ENCODE measurements at places on chromosomes 2 and 18.

DNA sequence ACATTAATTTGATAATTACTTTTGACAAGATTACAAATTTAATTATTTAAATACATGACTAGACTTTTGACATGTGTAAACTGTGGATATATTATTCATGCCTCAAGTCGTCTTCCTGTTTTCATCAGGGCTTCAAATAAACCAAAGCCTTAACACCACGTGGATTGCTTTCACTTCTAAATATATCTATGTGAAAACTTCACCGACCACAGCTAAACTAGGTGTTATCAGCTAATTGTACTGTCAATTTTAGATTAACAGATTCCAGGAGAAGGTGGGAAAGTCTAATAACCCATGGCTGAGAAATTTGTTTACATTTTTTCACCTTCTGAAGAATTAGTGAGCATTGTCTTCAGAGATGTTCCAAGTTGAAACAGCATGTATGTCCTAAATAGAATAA, 494.7 kb upstream of the FAM98A start:
- DNase-seq: no peak

DNA sequence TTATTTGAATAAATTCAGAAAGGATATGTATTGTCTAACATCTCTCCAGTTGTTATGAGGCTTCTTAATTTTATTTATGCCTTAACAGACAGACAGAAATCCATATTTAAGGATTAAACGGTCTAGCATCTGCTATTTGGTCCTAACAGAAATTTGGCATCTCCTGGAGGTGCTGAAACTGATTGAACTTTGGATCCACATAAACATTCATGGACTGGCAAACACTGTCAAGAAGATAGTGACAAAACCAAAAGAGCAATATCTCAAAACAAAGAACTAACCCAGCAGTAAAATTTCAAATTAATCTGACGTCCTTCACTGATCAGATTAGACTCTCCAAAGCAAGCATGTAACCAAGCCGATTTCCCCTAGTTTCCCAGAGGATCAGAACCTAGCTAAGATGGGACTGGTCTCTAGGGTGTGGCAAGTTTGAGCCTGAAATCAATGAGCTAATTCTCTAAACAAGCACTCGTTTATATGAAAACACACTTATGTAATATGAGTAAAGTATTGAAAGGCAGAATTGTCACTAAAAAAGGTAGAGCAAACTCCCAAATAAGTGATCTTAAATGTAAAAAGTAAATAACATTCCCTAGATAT, 139.5 kb downstream of the NOL4 start:
- DNase-seq: peak; percentile 46

DNA sequence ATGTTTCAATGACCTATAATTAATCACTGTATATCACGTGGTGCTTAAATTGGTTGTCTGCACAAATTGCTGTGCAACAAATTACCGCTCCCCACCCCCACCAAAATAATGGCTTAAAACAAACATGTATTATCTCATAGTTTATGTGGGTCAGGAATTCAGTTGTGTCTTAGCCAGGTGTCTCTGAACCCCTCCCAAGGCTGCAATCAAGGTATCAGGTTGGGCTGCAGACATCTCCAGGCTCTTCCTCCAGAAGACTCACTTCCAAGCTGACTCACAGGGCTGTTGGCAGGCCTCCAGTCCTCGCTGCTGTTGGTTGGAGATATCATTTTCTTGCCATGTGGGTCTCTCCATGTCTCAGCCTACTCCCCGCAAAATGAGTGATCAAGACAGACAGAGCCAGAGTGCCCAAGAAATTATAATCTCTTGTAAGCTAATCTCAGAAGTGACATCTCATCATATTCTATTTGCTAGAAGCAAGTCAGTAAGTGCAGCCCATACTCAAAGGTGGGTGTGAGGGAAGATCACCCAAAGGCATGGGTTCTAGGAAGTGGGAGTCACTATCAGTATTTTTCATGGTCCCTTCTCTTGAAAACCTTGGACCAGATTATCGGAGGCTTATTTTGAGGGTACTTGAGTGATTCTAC, 38.4 kb downstream of the SPC25 start:
- no peak for DNase-seq

DNA sequence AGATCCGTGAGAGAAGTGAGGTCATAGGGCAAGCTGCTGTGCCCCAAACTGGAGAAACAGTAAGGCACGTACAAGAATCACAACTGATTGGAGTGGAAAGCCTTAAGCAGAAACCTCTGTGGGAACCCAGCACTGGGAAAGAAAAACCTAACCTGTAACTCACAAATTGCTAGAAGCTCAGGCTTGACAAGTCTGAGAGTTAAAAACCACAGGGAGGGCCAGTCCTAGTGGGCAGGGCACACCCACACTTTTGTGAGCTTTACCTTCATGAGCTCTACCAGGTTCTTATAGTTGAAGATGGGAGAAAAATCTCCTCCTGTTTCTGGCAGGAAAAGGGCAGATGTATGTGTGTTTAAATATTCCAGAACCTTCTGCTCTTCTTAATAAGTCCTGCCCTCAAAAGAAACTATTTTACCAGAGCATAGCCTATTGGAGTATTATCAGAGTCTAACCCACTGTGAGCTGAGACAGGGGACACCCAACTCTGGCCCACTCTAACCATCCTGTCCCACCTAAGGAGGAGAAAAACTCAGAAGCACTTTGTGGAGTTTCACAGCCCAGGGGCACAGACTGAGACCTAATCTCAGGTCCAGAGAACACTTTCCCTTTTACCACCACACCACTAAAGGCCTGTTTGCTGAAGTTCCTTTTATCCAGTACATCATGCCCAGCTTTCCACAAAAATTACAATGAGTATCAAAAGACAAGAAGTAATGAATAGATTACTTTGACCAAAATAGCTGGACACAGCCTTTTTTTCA, 1265.7 kb upstream of the CHAC2 start:
- no peak for DNase-seq

GRCh38 chr18:58549814-58550339, 79.0 kb downstream of the ALPK2 start:
- DNase-seq: no peak

GRCh38 chr2:232147440-232148077, 186.0 kb downstream of the DIS3L2 start:
- DNase-seq: no peak

DNA sequence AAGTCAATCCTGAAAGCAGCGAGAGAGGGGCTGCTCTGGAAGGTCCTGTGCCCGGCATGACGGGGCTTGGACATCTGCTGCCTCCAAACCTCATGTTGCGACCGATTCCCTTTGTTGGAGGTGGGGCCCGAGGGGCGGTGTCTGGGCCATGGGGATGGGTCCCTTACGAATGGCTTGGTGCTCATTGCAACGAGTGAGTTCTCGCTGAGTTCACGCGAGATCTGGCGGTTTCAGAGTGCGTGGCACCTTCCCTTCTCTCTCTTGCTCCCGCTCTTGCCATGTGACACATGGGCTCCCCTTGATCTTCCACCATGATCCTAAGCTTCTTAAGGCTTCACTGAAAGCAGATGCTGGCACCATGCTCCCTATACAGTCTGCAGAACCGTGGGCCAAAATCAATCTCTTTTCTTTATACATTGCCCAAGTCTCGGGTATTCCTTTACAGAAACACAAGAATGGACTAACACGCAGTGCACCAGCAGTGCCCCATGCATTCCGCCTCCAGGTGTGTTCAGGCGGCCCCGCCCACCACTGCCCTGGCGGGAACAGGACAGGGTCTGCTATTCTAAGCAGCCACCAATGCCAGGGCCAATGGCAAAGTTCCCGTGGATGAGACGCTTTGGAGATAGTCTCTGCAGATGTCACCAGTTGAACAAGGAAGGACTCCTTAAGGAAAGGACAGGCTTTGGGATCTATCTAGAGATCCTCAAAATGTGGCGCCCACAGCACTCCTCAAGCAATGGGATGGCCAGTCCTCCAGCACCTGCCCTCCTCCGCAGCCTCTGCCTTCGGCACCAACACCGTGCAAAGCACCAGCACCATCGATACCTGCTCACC, 63.4 kb downstream of the ZNF516 start:
- no peak for DNase-seq

DNA sequence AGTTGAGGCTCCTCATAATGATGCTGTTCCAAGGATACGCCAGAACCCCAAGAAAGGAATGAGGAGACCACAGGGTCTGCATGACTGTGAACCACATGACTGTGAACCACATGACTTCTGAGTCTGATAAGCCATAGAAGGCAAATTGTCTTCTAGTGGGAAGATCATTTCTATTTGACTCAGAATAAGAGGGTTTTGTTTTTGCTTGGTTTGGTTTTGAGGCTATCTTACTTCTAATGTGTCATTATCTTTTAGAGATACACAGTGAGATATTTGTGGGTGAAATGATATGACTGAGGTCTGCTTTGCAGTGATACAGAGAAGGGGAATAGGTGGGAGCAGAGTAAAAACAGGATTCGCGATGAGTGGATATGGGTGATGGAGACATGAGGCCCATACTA, 28.9 kb upstream of the BCL2L11 start:
- DNase-seq: no peak

DNA sequence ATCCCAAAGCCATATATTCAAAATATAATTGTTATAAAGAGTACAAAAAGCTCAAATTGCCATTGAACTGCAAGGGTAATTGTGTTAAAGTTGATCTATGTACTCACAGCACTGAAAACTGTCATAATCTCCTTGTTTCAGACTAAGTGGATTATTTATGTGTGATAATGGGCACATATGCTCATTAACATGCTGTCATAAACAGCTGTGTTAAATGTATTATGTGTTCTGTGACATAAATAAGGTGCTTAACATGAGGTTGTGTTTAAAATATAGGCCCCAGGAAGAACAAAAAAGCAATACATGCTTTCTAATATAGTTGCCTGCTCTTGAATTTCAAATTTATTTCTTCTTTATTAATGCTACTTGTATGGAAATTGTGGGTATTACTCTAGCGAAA, 409.5 kb downstream of the DCC start:
- peak; percentile 47 for DNase-seq

DNA sequence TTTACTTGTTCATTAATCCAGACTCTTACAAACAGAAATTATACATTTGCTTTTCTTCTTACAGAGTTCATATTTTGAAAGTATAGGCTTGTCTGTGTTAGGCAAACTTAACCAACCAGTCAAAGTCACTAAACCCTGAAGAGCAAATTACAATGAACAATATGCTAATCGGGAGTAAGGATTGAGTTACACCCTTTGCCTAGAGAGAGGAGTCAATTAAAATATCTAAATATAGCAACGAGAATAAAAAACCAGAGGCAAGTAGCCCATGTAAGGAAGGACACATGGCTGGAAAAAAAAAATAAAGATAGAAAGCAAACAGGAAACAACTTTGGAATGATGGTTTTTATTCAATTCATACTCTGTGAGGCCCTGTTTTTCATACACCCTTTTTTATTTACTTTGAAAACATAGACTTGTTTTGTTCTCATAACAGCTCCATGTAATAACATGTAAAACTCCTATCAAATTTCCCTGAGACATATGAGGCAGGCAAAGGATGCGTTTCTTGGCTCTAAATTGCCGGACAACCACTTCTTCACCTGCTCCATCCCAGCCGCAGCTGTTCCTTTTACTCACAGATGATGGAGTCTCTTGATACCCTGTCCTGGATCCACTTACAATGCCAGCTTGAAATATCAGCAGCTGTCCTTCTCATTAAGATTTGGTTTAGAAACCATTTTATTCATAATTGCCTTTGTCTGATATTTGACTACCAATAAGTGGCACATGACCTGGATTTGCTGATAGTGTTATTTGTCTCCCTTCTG, 767.7 kb upstream of the GCFC2 start:
- no peak for DNase-seq

DNA sequence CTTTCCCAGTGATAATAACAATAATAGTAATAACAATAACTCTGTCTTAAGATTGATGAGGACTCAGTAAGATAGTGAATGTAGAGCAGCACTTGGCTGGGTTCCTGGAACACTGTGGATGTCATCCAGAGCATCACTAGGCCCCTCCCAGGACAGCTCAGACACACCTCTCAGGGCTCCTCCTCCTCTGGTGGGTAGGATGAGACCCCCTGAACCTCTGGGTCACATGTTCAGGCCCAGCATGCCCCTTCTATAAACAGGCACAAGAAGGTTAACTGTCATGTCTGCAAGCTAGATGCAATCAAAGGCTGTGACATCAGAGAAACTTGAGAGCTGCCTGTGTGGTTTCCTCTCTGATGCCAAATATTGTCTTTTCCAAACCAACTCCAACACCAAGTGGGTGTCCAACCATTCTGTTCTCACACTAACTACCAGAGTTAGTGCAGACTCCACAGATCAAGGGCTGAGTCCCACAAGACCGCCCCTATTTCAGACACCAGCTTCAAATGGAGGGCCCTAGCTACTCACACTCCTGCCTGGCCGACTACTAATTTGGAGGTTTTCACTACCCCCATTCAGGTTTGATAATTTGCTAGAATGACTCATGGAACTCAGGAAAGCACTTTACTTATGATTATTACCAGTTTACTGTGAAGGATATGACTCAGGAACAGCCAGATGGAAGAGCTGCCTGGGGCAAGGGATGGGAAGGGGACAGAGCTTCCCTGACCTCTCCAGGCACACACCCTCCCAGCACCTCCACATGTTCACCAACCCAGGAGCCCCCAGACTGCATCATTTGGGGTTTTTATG, 46.4 kb upstream of the BZW1 start:
- DNase-seq: no peak

DNA sequence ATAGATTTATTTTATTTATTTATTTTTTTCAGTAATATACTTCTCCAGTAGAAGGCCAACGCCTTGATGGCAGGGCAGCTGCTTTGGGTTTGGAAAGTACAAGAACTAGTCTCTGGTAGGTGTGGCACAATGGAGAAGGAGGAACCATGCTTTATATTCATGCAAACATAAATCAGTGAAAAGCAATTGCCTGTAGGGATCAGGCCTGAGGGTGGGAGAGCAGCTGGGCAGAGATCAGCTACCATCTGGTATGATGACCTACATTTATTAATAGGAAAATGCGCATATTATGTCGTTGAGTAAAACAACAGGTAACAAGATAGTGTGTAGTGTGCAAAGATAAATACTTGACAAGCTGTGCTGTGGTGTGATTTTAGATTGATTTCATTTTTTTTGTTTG, 120.4 kb upstream of the TLK1 start:
- DNase-seq: peak; percentile 93

DNA sequence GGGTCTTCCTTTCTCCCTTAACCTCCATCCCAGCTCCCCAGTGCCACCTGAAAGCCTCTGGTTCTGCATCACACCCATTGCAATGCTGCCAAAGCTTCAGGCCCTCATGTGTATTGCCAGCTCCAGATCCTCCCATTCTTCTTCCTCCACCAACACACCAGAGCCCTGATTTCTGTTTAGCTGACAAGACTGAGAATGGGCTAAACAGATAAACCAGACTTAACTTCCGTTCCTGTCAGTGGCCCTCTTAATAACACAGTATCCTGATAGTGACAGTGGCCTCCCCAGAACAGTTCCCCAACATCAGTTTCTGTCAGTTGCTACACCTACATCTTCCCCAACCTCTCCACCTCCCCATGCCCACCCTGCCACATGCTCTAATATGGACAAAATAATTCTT, 31.3 kb upstream of the C1D start:
- no peak for DNase-seq

Data from NCI-H82 (cell line).